Transverse colon (tissue), 4 donors: ENCODE measurements at places on chromosomes 2 and 18. TPM values are rescaled to one million over a fixed set of nuclear protein-coding genes. Genes with fewer than 3 reads are reported as not detected.

The DSC1 gene
- not detected for total RNA-seq

- DNase-seq = no peak
These were observed 633.2 kb downstream of the FBXO15 start for GRCh38 chr18:73514449-73514848.

The VWA3B gene
- 0.48 TPM for total RNA-seq

DNA sequence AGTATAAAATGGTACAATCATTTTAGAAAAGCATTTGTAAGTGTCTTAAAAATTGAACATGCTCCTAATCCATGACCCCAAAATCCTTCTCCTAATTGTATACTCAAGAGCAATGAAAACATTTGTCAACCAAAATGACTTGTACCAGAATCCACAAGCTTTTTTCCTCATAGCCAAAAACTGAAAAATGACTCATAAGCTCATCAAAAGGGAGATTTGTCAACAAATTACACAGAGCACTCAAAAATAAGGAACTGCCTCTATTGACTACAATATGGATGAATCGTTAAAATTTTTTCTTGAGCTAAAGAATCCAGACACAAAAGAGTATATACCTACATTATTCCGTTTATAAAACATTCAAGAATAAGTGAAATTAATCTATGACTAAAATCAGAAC, 544.8 kb downstream of the ARHGAP15 start:
- DNase-seq = no peak

The GCG gene
- not detected for total RNA-seq

DNA sequence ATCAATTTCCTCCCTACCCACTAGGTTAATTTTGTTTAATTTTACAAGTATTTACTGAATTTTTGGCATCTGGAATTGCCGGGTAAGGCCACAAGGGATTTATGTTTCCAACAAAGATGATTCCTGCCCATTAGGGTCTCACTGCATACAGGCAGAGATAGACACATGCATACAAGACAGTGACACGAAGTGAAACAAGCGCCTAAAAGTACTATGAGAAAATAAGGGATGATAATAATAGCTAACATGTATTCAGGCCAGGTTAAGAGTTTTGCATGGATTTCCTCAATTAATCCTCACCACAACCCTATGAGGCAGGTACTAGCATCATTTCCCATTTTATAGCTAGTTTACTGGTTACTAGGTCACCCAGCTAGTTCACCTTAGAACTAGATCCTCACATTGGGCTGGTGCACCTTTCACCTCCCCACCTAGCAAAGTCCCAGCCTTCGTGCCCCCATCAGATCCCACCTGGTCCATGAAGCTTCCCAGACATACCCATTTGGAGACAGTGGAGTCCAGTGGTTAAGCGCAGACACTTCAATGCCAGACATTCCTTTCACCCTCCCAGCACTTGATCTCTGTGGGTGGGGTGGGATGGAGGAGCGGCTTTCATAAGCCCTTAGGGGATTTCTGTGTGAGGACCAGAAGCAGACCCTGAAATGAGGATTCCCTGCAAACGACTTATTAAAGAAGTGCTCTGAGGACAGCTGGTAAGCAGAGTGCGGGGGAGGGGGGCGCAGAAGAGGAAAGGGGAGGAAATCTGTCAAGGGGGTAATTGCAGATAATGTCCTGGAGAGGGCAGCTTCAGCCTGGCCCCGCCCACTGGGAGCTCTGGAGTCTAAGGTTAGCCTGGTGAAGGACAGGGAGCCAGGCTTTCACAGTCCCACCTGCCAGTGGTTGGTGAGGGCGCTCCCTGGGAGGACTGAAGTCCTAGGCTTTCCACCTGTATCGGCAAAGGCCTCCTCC, 5.8 kb upstream of the DGUOK start:
- DNase-seq = peak; percentile 53

DNA sequence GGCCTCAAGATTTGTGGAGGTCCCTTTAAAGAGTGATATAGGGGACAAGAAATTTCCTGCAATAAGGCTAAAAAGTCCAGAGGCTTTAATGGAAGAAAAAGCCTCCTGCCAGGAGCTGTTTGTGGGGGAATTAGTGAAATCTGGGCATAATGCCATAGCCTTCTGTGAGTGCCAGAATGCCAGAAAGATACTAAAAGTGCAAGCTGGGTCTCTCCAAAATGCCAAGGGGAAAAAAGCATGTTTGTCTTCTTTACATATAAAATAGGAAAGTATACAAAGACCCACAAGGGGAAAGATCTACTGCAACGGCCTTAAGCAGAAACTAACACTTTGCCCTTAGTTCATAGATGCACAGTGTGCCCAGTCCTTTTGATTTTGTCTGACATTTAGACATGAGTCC, 647.7 kb upstream of the ZNF804A start:
- no peak for DNase-seq

DNA sequence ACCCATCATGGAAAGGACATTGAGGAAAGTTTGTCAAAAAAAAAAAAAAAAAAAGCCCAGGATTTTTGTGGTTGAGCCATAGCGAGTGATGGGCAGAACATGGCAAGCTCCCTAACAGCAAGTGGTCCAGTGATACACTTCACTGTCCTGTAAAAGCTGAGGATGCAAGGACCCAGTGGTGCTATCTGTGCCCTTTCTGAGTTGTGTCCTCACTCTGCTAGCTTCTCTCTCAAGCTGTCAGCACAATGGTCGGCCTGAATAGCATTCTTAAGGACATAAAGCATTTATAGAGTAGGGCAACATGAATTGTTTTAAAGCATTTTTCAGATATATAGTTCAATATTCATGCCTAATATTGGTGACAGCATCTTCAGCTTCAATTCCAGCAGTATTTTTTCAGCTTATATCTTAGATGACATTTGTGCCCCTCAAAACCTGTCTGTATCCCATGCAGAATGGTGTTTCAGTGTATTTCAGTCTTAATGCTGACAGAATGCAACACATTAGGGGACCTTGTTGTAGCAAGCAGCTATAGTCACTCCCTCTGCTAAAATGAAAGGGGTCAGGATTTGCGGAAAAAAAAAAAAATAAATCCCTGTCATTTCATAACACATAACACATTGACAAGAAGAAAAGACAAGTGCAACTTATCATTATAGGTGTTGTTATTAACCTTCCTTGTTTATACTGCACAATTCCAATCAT, 496.7 kb downstream of the THSD7B start:
- no peak for DNase-seq

- DNase-seq = no peak
These were observed 27.0 kb downstream of the CDH2 start for GRCh38 chr18:28149810-28150420.

GRCh38 chr2:66845307-66845706, 410.4 kb downstream of the MEIS1 start:
- DNase-seq = no peak

The CCDC74A gene
- 1.8 TPM for total RNA-seq

GRCh38 chr2:2871480-2872308, 505.9 kb downstream of the EIPR1 start:
- DNase-seq = no peak

- no peak for DNase-seq
These were observed 127.5 kb downstream of the PTGR3 start for GRCh38 chr18:75081486-75081885.

The ABHD1 gene
- total RNA-seq = 0.48 TPM

DNA sequence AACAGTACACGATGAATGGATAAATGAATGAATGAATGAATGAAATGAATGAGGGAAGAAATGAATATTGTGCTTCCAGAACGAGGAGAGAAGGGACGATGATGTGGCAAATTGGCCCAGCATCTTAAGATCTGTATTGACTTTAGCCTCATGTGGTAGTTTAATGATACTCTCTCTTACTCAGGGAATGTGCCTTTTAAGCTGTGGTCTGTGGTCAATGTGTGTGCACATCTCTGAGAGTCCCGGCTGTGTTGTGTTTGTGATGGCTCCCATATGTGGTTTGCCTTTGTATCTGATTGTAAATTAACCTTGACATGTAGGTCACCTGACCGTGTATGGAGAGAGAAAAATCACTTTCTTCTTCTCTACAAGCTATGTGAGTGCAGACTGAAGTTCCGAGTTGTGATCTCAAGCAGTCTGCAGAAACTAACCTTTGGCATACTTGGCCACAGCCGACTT, 91.2 kb downstream of the NEDD4L start:
- peak; percentile 4 for DNase-seq

- DNase-seq = peak; percentile 75
These were observed 55.0 kb downstream of the ANKRD44 start for GRCh38 chr2:197255543-197255942.

The CFAP53 gene
- not detected for total RNA-seq

The ACTG2 gene
- 779 TPM for total RNA-seq

The CHRNA1 gene
- 3.0 TPM for total RNA-seq

The TNFAIP6 gene
- 0.95 TPM for total RNA-seq

GRCh38 chr18:46437061-46437460, 220.0 kb downstream of the LOXHD1 start:
- DNase-seq = no peak

The COBLL1 gene
- 129 TPM for total RNA-seq

The LYPD6B gene
- total RNA-seq = 2.6 TPM

DNA sequence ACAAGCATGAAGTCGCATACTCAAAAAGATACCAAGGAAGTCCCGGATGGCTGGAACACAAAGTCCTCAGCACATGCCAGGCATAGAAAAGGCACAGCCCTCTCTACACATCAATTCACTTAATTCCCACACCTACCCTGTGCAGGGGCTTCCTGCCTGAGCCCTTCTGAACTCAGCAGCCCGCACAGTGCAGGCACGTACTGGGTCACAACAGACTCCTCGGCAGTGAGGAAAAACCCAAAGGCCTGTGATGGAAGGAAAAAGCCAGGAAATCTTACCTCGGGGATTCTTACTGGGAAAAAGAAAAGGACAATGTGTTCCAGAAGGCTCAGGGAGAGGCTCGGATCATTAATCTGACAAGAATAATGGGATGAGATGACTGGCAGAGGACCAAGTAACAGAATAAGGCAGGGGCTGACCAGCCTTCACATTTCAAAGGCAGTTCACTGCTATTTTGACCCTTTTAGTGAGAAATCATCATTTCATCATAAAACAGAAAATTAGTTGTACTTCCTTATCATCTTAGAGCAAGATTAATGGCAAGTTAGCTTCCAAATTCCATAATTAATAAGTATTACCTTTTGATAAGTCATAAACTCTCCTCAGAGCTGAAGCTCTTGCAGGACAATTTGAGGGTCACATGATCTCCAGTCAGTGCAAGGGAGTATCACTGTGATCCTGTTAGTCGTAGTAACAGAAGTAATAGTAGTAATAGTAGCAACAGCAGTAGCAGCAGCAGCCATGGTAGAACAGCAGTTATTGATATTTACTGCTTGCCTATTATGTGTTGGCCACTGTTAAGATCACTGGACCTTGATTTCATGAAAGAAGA, 87.4 kb downstream of the STK39 start:
- DNase-seq = no peak

- no peak for DNase-seq
These were observed 83.4 kb downstream of the MTCL1 start for GRCh38 chr18:8788503-8789429.

The MC2R gene
- not detected for total RNA-seq

DNA sequence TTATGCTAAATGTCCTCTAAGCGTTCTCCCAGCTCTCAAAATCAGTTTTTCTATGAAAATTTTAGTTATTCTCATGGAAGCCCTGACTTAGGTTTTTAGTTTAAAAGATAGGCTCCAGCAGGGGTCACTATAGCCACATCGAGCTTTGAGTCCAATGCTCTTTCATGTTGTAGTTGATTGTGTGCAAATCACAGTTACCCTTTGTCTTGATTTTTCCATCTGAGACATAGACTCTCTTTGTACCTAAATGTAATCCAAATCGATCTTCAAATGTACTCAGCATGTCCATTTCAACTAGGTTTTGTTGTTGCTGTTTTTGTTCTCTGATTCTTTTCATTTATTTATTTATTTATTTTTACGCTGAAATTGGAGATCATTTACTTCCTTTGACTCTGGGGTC, 26.4 kb upstream of the MSTN start:
- peak; percentile 56 for DNase-seq

GRCh38 chr2:96391153-96391827, 55.7 kb downstream of the NCAPH start:
- DNase-seq = no peak

DNA sequence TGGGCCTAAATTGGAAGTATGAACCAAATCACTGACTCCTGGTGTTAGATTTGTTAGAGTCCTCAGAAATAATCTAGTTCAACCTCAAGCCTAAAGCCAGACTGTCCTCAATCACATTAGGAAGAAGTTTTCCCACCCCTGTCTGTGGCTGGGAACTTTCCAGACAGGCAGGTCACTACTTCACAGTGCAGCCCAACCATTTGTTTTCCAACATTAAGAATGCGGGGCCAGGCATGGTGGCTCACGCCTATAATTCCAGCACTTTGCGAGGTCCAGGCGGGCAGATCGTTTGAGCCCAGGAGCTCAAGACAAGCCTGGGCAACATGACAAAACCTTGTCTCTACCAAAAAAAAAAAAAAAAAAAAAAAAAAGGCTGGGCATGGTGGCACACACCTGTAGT, 5.5 kb upstream of the OSBPL1A start:
- DNase-seq = no peak

DNA sequence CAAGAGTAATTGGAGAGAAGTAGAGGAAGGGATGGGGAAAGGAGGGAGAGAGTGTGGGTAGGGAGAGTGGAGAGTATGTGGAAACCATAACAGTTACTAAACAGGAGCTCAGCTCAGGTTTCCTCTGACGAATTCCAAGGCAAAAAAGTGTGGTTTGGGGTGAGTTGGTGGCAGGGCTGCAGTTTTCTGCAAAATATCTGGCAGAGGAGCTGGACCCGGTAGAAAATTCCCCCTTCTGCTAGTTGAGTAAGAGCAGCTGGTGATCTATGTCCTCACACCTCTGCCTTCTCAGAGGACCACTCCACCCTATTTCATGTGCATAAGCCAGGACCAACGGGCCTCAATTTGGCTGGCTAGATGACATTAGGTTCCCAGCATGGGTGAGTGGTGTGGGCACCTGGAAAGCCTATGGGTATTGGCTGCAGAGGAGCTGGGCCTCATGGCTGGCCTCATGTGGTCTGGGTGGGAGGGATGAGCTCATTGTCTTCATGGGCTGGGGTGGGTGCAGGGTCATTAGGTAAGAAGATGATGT, 13.2 kb downstream of the NRP2 start:
- DNase-seq = no peak

GRCh38 chr2:63242747-63243146, 192.1 kb downstream of the OTX1 start:
- no peak for DNase-seq

The TWIST2 gene
- total RNA-seq = 15.5 TPM
